ENCODE measurements at places on chromosomes 7 and 10.
A peak's percentile ranks its signal among the peaks of the same experiment; 100 is the strongest.

GRCh38 chr7:100471021-100471420, 7.0 kb upstream of the SPACDR start:
- DNase-seq = no peak

- DNase-seq = no peak
These were observed 21.8 kb upstream of the SEMA3C start for GRCh38 chr7:80940539-80941207.

GRCh38 chr10:62278441-62278910, 9.8 kb upstream of the RTKN2 start:
- no peak for DNase-seq

- DNase-seq = no peak
These were observed 134.5 kb downstream of the DYNC1I1 start for GRCh38 chr7:95906851-95907250.

- no peak for DNase-seq
These were observed 7.6 kb downstream of the STARD3NL start for GRCh38 chr7:38185395-38186307.

- DNase-seq = no peak
These were observed 312.4 kb downstream of the KCNMA1 start for GRCh38 chr10:77325233-77325537.

DNA sequence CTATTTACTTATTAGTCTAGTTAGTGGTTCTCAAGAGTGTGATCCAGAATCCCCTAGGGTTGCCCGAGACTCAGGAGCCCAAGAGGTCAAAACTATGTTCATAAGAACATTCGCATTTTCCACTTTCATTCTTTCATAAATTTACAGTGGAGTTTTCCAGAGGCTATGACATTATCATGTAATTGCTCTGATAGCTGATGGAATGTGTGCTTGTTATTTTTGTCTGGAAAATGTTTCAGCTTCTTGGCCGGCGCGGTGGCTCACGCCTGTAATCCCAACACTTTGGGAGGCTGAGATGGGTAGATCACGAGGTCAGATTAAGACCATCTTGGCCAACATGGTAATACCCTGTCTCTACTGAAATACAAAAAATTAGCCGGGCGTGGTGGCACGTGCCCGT, 10.1 kb downstream of the PURB start:
- no peak for DNase-seq

DNA sequence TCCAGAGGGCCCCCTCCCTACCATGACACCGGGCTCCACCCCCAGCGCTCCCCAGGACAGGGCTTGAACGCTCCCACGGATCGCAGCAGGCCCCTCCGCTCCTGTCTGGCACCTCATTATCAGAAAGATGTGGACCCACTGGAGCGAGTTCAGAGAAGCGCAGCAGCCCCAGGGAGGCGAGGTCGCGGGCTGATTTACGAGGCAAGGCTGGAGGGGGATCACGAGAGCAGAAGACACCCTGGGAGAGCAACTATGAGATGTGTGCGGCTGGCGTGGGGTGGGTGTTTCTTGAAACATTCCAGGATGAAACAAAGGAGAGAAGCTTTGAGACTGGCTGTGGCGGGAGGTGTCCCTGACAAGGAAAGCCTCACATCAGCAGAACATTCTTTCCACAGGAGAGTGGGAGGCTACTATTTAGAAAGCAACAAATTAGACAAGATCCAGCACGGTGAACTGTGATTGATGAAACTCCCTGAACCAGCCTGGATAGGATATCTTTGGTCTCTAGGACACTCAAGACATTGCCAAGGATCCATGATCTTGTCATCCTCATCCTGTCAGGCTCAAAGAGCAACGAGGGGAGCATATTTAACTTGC, 66.0 kb downstream of the JCAD start:
- no peak for DNase-seq

DNA sequence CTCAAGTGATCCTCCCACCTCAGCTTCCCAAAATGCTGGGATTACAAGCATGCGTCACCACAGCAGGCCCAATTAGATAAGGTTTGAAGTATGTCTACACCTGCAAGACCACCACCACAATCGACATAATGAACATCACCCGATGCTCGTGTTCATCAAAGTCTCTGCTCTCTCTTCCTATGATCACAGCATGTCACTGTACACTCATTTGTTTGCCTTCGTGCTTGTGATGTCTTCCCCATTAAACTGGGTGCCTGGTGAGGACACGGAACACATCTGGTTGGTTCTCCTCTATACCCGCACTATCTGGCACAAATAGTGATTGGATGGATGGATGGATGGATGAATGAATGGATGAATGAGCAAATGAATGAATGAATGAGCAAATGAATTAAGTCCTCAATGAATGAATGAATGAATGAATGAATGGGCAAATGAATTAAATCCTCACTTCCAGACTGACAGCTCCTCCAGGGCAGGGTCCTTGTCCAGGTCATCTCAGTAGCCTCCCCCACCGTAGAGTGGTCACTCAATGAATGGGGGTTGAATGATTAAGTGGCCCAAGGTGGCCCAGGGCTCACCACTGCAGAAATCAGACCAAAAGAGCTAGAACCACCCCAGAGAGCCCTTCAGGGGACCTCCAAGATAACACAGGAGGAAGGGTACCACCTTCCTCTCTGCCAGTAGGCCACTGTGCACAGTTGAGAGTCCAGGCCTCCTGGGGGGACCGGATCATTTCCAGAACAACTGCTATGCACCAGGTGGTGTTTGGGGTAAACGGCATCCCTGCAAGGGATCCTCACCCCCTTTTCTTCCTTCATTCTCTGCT, 101.9 kb upstream of the TNRC18 start:
- no peak for DNase-seq

GRCh38 chr10:132678436-132679216, 107.3 kb downstream of the NKX6-2 start:
- no peak for DNase-seq

- no peak for DNase-seq
These were observed 12.9 kb upstream of the WASL start for GRCh38 chr7:123761729-123762128.

GRCh38 chr7:50207251-50207564, 97.3 kb upstream of the IKZF1 start:
- no peak for DNase-seq

- DNase-seq = no peak
These were observed 31.8 kb downstream of the CCAR1 start for GRCh38 chr10:68752711-68753350.

GRCh38 chr10:54613162-54613561, 187.9 kb downstream of the PCDH15 start:
- DNase-seq = no peak

DNA sequence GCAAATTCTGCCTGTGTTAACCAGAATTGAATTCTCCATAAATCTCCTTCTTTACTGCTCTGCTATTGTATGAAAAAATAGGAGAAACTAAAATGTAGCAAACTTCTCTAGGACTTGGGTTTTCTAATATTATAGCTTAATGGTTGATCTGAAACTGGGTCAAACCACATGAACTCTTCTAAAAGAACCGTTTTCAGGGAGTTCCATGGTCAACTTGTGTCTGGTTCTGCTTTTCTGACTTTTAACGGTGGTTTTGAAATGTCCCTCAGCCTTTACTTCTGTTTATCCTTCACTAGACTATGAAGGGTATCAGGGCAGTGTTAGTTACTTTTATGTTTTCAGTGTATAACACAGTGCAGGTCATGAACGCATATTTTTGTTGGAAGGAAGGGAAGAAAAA, 242.2 kb downstream of the TSPAN12 start:
- no peak for DNase-seq

GRCh38 chr7:16071246-16071857, 350.0 kb downstream of the CRPPA start:
- DNase-seq = no peak

DNA sequence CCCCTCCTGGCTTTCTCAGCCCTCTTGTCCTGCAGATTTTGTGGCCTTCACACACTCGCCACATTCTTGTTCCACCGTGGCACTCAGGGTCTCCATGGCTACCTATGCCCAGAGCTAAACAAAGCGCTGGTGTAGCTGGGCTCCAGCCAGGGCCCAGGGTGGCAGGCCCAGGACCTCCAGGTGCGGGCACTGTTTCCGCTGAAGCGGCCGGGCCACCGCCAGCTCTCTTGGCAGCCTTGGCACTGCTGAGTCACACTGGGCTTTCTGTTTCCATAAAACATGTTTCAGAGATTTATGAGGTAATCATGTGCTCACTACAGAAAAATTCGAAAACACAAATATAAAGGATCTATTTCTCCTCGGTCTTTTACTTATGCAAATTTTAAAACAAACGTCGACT, 51.3 kb downstream of the AOC1 start:
- no peak for DNase-seq

GRCh38 chr7:12685550-12685949, 1.9 kb upstream of the ARL4A start:
- DNase-seq = peak; percentile 20

DNA sequence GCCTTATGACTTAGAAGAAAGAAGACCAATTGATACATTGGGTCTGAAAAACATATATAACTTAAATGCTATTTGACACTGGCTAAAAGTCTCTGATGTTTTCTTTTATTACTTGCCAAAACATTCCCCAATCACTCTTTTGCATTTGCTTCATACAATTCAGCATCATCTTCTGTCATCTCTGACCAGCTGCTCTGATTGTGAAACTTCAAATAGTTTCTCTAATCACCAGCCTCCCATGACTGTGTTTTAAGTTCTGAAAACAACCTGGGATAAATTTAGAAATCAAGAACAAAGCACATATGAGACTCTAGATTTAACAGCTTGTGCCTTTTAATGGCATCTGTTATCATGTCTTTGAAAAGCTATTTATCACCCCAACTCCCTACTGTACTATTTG, 208.4 kb upstream of the KCND2 start:
- DNase-seq = no peak

- DNase-seq = no peak
These were observed 613.8 kb downstream of the ZWINT start for GRCh38 chr10:55747244-55747643.

DNA sequence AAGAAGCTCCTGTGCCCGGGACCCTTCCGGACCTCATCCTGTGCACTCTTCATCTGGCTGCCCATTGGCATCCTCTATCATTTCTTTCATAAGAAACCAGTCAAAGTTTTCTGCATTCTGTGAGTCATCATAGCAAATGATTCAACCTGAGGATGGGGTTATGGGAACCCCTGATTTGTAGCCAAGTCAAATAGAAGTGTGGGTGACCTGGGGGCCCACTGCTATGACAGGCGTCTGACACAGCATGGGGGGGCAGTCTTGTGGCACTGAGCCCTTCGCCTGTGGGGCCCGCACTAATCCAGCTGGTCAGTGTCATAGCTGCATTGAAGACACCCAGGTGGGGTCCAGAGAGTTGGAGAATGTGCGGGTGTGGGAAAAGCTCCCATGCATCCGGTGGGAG, 230.4 kb downstream of the USP6NL start:
- no peak for DNase-seq

- no peak for DNase-seq
These were observed 21.6 kb upstream of the LHFPL3 start for GRCh38 chr7:104306793-104307192.

GRCh38 chr7:132575982-132576720, at the start of gene PLXNA4:
PLXNA4 (minus strand) TSS chr7:132576470; CDS start chr7:132508693, 67,777 bp downstream.
- no peak for DNase-seq

GRCh38 chr10:33623669-33624068, 289.2 kb upstream of the NRP1 start:
- no peak for DNase-seq

DNA sequence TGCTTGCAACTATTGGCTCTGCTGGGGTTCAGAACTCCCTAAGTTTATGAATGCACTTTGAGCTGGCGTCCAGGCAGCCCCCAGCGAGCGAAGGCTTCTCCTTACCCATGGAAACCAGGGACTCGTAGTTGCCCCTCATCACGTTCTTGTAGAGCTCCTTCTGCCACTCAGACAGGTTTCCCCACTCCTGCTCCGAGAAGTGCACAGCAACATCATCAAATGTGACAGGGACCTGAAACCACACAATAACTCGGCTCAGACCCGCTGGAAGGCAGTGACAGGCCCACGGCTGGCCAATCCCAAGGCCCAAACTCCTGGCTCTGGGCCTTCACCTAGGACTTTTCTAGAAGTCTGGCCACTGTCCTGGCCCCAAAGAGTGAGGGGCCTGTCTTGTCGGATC, 6.9 kb downstream of the ZNF777 start:
- DNase-seq = no peak

GRCh38 chr10:122499012-122499411, 37.7 kb downstream of the HTRA1 start:
- DNase-seq = no peak

DNA sequence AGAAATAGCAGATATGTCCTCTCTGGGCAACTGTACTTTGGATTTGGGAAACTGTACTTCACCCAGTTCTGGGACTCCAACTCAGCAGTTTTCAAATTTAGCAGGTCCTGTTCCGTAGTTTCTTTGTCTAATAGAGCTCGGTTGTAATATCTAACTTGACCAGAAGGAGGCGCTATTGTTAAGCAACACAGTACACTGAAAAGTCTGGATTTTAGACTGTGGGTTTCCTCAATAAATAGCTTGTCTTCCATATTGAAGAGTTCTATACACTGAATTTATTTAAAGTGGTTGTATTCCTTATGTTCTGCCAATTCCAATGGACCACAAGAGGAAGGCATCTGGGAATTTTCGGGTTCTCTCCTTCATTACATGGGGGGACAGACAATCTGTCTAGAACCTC, 39.8 kb downstream of the ELFN1 start:
- no peak for DNase-seq

- DNase-seq = no peak
These were observed 6.4 kb upstream of the NT5C2 start for GRCh38 chr10:103199488-103199887.

GRCh38 chr10:17669185-17669872, 25.4 kb downstream of the STAM start:
- DNase-seq = peak; percentile 42

GRCh38 chr10:102418622-102419268, at the start of gene PSD:
PSD (minus strand) TSS chr10:102418785; CDS start chr10:102417038, 1,747 bp downstream.
- DNase-seq = no peak

DNA sequence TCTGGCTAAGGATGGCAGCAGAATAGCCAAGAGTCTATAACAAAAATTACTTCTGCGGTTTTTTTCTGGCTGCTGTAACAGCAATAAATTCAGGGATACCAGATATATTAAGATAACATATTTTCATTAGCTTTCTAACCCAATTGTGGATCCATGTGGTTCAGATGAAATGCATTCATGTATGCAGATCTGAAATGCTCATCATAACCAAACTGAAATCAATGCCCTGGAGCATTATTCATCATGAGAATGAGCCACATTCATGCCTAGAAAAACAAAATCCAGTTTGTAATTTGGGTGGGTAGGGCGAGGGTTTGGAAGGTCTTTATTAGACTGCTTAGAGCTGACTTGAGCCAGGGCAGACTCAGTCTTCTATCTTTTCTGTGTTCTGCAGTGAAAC, 69.8 kb upstream of the SEMA3A start:
- no peak for DNase-seq

GRCh38 chr10:92305133-92306072, 14.4 kb downstream of the MARCHF5 start:
- DNase-seq = no peak

GRCh38 chr10:61406242-61406641, 46.9 kb downstream of the TMEM26 start:
- DNase-seq = no peak

DNA sequence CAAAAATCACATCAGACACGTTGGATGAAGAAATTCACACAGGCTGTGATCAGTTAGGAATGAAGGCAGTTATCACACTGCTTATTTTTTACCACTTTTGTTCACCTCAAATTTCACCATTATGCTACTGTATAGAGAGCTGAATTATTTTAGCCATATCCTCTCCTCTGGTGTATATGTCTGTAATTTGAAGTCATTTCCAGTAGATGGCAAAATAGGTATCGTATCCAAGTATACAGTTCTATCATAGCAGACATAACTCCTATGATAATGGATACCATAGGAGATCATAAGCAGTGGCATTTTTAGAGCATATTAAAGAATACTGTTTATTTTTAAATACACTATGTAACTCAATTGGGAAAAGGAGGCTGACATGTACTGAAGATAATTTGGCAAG, 909.7 kb downstream of the DNAJB9 start:
- no peak for DNase-seq
